ENCODE measurements at places on chromosomes 5 and 9.

GRCh38 chr5:172869691-172870090 lies 35.6 kb downstream of the ERGIC1 start:
- no peaks in the 10 kb centered on the region for H3K4me1 ChIP-seq
- no peaks in the 10 kb centered on the region for H3K27me3 ChIP-seq
- no peaks in the 10 kb centered on the region for H3K36me3 ChIP-seq
- no peak overlapping the region for H3K27ac ChIP-seq

GRCh38 chr9:129347316-129348120 lies 169.5 kb upstream of the IER5L start:
- no peaks in the 10 kb centered on the region for H3K27me3 ChIP-seq
- H3K4me3 ChIP-seq = no peak overlapping the region
- H3K27ac ChIP-seq = no peak overlapping the region

GRCh38 chr5:94209774-94210355 lies 408.5 kb downstream of the KIAA0825 start:
- H3K4me3 ChIP-seq = no peak overlapping the region
- H3K36me3 ChIP-seq = no peaks in the 10 kb centered on the region
- no peaks in the 10 kb centered on the region for H3K4me1 ChIP-seq
- no peak overlapping the region for H3K27ac ChIP-seq

DNA sequence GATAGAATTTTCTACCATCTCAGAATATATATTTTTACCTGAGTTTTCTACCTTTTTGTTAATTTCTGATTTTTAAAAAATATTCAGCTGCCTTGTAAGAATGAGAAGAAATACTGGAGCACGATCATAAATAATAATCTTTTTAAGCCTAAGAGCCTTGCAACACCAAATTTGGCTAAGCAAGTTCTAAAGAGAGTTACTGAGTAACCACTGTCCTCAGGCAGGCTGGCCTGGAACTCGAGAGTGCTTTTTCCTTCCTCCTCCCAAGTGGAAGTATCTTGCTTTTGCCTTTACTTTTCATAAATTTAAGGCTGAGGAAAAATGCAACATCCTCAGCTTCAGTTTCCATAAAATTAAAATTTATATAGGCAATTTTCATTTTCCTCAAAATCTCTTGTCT lies 21.0 kb downstream of the GLRX start:
- DNase-seq = no peak
- no peaks in the 10 kb centered on the region for H3K27me3 ChIP-seq
- no peaks in the 10 kb centered on the region for H3K36me3 ChIP-seq
- no peak overlapping the region for H3K27ac ChIP-seq

GRCh38 chr5:119036101-119036762 lies 34.7 kb upstream of the DMXL1 start:
- no peak for DNase-seq
- no peaks in the 10 kb centered on the region for H3K27me3 ChIP-seq
- H3K27ac ChIP-seq = no peak overlapping the region
- no peak overlapping the region for H3K4me3 ChIP-seq

GRCh38 chr9:38036359-38037084 lies 32.5 kb downstream of the SHB start:
- no peaks in the 10 kb centered on the region for H3K36me3 ChIP-seq
- no peaks in the 10 kb centered on the region for H3K4me1 ChIP-seq
- no peak for DNase-seq

DNA sequence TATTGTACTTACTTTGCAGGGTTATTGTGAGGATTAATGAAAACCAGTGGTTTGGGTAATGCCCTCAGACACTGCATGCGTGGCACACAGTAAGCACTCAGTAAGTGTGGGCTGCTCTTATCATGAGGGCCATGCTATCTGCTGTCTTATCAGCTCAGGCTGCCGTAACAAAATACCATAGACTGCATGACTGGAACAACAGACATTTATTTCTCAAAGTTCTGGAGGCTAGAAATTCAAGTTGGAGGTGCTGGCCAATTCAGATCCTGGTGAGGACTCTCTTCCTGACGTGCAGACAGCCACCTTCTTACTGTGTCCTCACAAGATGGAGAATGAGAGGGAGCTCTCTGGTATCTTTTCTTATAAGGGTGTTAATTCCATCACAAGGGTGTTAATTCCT lies 23.9 kb upstream of the SH3PXD2B start:
- DNase-seq = no peak
- no peak overlapping the region for H3K4me3 ChIP-seq
- no peaks in the 10 kb centered on the region for H3K27me3 ChIP-seq
- no peaks in the 10 kb centered on the region for H3K36me3 ChIP-seq
- H3K4me1 ChIP-seq = no peaks in the 10 kb centered on the region

GRCh38 chr9:121776739-121777637 lies 125.6 kb downstream of the DAB2IP start:
- DNase-seq = no peak
- no peak overlapping the region for H3K4me3 ChIP-seq
- no peak overlapping the region for H3K27ac ChIP-seq
- H3K4me1 ChIP-seq = no peaks in the 10 kb centered on the region
- H3K27me3 ChIP-seq = no peaks in the 10 kb centered on the region

DNA sequence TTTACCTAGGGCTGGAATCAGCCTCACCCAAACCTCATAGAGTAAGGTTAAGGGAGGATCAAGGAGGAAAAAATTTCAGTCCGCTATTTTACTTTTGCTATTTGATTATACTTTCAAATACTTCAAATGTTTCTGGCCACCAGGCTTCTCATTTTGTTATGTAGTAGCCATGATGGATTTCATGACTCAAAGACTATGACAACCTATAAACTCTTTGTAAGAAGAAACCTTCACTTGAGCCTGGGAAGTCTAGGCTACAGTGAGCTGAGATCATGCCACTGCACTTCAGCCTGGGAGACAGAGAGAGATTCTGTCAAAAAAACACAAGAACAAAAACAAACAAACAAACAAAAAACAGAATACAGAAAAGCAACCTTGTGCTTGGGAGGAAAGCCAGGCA lies 293.6 kb upstream of the TNC start:
- H3K36me3 ChIP-seq = no peaks in the 10 kb centered on the region
- no peak for DNase-seq
- H3K4me1 ChIP-seq = no peaks in the 10 kb centered on the region
- no peaks in the 10 kb centered on the region for H3K27me3 ChIP-seq
- no peak overlapping the region for H3K27ac ChIP-seq

GRCh38 chr9:16784002-16784401 lies 86.5 kb downstream of the BNC2 start:
- DNase-seq = no peak
- H3K4me1 ChIP-seq = no peaks in the 10 kb centered on the region
- no peak overlapping the region for H3K4me3 ChIP-seq
- no peak overlapping the region for H3K27ac ChIP-seq
- no peaks in the 10 kb centered on the region for H3K36me3 ChIP-seq
- H3K27me3 ChIP-seq = no peaks in the 10 kb centered on the region

GRCh38 chr9:93276973-93277372 lies 93.0 kb downstream of the WNK2 start:
- no peak for DNase-seq
- H3K27me3 ChIP-seq = peaks cover 3% of the 10 kb centered on the region
- no peaks in the 10 kb centered on the region for H3K4me1 ChIP-seq

DNA sequence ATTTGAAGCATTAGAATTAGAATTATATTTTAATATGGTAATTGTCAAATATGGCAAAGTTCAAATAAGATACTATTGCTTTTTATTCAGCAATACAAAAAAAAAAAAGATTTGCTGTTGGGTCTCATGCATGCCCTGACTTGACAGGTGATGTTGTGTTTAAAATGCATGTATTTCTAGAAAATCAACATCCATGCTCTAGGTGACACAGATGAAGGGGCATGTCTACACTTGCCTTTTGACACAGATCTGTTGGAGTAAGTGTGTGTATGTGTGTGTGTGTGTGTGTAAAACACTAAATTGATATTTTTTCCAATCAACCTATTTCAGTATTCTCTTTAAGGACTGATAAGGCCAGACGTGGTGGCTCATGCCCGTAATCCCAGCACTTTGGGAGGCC lies 38.1 kb upstream of the SMARCA2 start:
- no peak for DNase-seq
- no peaks in the 10 kb centered on the region for H3K27me3 ChIP-seq
- H3K36me3 ChIP-seq = no peaks in the 10 kb centered on the region
- no peak overlapping the region for H3K4me3 ChIP-seq
- H3K4me1 ChIP-seq = no peaks in the 10 kb centered on the region

GRCh38 chr5:159061179-159061796 lies 38.4 kb downstream of the EBF1 start:
- no peaks in the 10 kb centered on the region for H3K27me3 ChIP-seq
- no peak overlapping the region for H3K27ac ChIP-seq
- DNase-seq = no peak
- no peaks in the 10 kb centered on the region for H3K4me1 ChIP-seq

GRCh38 chr9:125580701-125581286 lies 126.2 kb downstream of the MAPKAP1 start:
- H3K4me3 ChIP-seq = no peak overlapping the region
- H3K27me3 ChIP-seq = no peaks in the 10 kb centered on the region
- DNase-seq = no peak
- no peak overlapping the region for H3K27ac ChIP-seq
- peaks cover 19% of the 10 kb centered on the region for H3K36me3 ChIP-seq

DNA sequence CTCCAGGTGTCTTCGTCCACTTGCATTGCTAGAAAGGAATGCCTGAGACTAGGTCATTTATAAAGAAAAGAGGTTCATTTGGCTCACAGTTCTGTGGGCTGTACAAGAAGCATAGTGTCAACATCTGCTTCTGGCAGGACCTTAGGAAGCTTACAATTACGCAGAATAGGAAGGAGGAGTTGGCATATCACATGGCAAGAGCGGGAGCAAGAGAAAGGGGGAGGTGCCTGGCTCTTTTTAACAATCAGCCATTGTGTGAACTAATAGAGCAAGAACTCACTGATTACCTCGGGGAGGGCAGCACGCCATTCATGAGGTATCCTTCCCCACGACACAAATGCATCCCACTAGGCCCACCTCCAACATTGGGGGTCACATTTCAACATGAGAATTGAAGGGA lies 134.4 kb upstream of the EFNA5 start:
- no peak overlapping the region for H3K4me3 ChIP-seq
- DNase-seq = no peak
- no peaks in the 10 kb centered on the region for H3K36me3 ChIP-seq
- H3K27me3 ChIP-seq = no peaks in the 10 kb centered on the region
- H3K4me1 ChIP-seq = no peaks in the 10 kb centered on the region

GRCh38 chr9:135268981-135269380 lies 181.5 kb downstream of the OLFM1 start:
- DNase-seq = no peak
- H3K27me3 ChIP-seq = no peaks in the 10 kb centered on the region
- no peaks in the 10 kb centered on the region for H3K36me3 ChIP-seq
- H3K4me1 ChIP-seq = no peaks in the 10 kb centered on the region
- no peak overlapping the region for H3K27ac ChIP-seq

- no peak overlapping the region for H3K4me3 ChIP-seq
- no peak overlapping the region for H3K27ac ChIP-seq
- no peak for DNase-seq
- H3K36me3 ChIP-seq = peaks cover 45% of the 10 kb centered on the region
- peaks cover 7% of the 10 kb centered on the region for H3K4me1 ChIP-seq
These were observed 46.5 kb downstream of the RETREG1 start for GRCh38 chr5:16570121-16570815.

DNA sequence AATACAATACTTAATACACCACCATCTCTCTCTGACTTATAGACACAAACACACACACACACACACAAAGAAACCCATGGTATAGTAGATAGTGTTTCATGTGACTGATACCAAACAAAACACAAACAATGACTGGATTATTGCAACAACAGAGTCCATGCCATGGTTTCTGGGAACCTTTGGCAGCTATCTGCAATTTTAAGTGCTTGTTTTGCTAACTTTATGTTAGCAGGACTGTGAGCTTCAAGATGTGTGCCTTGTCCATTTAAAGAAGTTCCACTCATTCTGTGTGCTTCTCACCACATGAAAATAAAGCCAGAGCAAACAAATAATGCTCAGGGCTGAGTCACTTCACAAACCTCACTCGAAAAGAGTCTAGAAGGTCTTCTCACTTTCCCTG lies 15.1 kb upstream of the LURAP1L start:
- H3K4me3 ChIP-seq = no peak overlapping the region
- H3K4me1 ChIP-seq = no peaks in the 10 kb centered on the region
- DNase-seq = no peak
- H3K27ac ChIP-seq = no peak overlapping the region
- H3K27me3 ChIP-seq = no peaks in the 10 kb centered on the region

DNA sequence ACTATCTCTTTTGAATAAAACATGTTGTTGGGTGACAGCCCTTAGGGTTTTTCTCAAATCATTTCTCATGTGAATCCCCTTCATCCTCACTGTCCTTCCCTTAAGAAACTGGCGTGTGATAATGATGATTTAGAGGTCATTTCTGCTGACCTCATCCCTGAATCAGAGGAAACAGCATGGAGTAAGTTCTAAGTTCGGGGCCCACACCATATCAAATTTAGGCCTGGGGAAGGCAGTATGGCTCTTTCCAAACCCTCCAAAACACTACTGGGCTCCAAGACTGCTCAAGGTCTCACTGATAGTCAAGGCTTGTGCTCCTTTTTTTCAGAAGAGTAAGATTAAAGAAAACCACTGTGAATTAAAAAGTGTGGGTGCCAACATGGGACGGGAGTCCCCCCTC lies 872 bp upstream of the SMIM3 start:
- no peak overlapping the region for H3K27ac ChIP-seq
- H3K27me3 ChIP-seq = no peaks in the 10 kb centered on the region
- peak overlapping the region; percentile 80 for H3K4me3 ChIP-seq
- DNase-seq = no peak
- no peaks in the 10 kb centered on the region for H3K36me3 ChIP-seq

- H3K27me3 ChIP-seq = no peaks in the 10 kb centered on the region
- no peak overlapping the region for H3K27ac ChIP-seq
- H3K4me3 ChIP-seq = no peak overlapping the region
- DNase-seq = no peak
- H3K4me1 ChIP-seq = peaks cover 6% of the 10 kb centered on the region
These were observed 3.6 kb downstream of the CACFD1 start for GRCh38 chr9:133463234-133463863.

- no peak overlapping the region for H3K4me3 ChIP-seq
- no peak overlapping the region for H3K27ac ChIP-seq
- H3K4me1 ChIP-seq = peaks cover 59% of the 10 kb centered on the region
- H3K36me3 ChIP-seq = no peaks in the 10 kb centered on the region
- peak; percentile 21 for DNase-seq
These were observed 11.7 kb downstream of the DOCK2 start for GRCh38 chr5:169648725-169649310.

GRCh38 chr9:133460405-133461175 lies 812 bp downstream of the CACFD1 start:
- no peak overlapping the region for H3K4me3 ChIP-seq
- H3K4me1 ChIP-seq = peaks cover 6% of the 10 kb centered on the region
- no peak for DNase-seq
- H3K36me3 ChIP-seq = no peaks in the 10 kb centered on the region
- peak overlapping the region; percentile 79 for H3K27ac ChIP-seq

GRCh38 chr5:119300311-119300670 lies 55.5 kb upstream of the TNFAIP8 start:
- DNase-seq = no peak
- peak overlapping the region; percentile 41 for H3K4me3 ChIP-seq
- peak overlapping the region; percentile 74 for H3K27ac ChIP-seq
- H3K36me3 ChIP-seq = no peaks in the 10 kb centered on the region
- H3K4me1 ChIP-seq = peaks cover 51% of the 10 kb centered on the region

GRCh38 chr5:74326571-74327338 lies 313.8 kb downstream of the ENC1 start:
- no peaks in the 10 kb centered on the region for H3K36me3 ChIP-seq
- H3K4me3 ChIP-seq = no peak overlapping the region
- DNase-seq = no peak
- no peaks in the 10 kb centered on the region for H3K27me3 ChIP-seq
- no peak overlapping the region for H3K27ac ChIP-seq

- H3K27ac ChIP-seq = no peak overlapping the region
- no peaks in the 10 kb centered on the region for H3K36me3 ChIP-seq
- no peaks in the 10 kb centered on the region for H3K27me3 ChIP-seq
- DNase-seq = no peak
- H3K4me3 ChIP-seq = no peak overlapping the region
These were observed 14.4 kb upstream of the TGFBR1 start for GRCh38 chr9:99090336-99091130.
